Muscle of leg (tissue), 16 donors: ENCODE measurements at places on chromosomes 2 and 18. TPM values are rescaled to one million over a fixed set of nuclear protein-coding genes. Genes with fewer than 3 reads are reported as not detected.

GRCh38 chr2:4427083-4427482 lies 723.7 kb downstream of the DCDC2C start:
- H3K27me3 ChIP-seq = no peaks in the 10 kb centered on the region
- no peaks in the 10 kb centered on the region for H3K36me3 ChIP-seq
- DNase-seq = peak; percentile 7
- peaks cover 3% of the 10 kb centered on the region for H3K4me1 ChIP-seq

GRCh38 chr2:7952046-7952745 lies 729.7 kb upstream of the ID2 start:
- no peaks in the 10 kb centered on the region for H3K36me3 ChIP-seq
- H3K4me3 ChIP-seq = no peak overlapping the region
- no peak overlapping the region for H3K27ac ChIP-seq
- H3K4me1 ChIP-seq = peaks cover 4% of the 10 kb centered on the region
- H3K27me3 ChIP-seq = peaks cover 2% of the 10 kb centered on the region
- DNase-seq = no peak

GRCh38 chr2:160168878-160169277 lies 31.2 kb downstream of the ITGB6 start:
- H3K36me3 ChIP-seq = peaks cover 5% of the 10 kb centered on the region
- no peaks in the 10 kb centered on the region for H3K4me1 ChIP-seq
- no peak overlapping the region for H3K4me3 ChIP-seq
- H3K27me3 ChIP-seq = no peaks in the 10 kb centered on the region

DNA sequence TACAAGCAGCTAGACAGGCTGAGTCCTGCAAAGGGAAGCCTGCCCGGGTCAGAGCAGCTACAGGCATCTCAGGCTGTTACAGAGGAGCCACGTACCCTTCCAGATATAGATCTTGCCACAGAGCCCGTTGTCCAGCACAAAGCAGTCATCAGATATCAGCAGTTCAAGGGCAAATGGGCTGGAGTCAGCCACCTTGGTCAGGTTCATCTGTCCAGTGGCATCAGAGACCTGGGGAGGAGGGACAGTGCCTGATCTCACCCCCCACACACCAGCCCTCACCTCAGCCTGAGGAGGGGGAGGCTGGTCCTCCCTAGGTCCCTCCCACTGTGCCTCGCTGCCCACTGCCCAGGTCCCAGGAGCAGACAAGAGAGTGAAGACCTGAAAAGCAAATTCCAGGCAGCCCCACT lies 12.2 kb downstream of the CAPG start:
- no peaks in the 10 kb centered on the region for H3K27me3 ChIP-seq
- H3K27ac ChIP-seq = no peak overlapping the region
- peaks cover 10% of the 10 kb centered on the region for H3K36me3 ChIP-seq
- H3K4me1 ChIP-seq = peaks cover 7% of the 10 kb centered on the region

AQP4 gene
- 0.58 TPM for total RNA-seq

- H3K27ac ChIP-seq = peak overlapping the region; percentile 72
- peak overlapping the region; percentile 81 for H3K4me3 ChIP-seq
- H3K27me3 ChIP-seq = no peaks in the 10 kb centered on the region
- no peak for DNase-seq
- H3K4me1 ChIP-seq = peaks cover 24% of the 10 kb centered on the region
These were observed 15.8 kb downstream of the PTPN18 start for GRCh38 chr2:130371723-130372054.

- DNase-seq = no peak
- no peaks in the 10 kb centered on the region for H3K36me3 ChIP-seq
- peaks cover 5% of the 10 kb centered on the region for H3K4me1 ChIP-seq
- H3K4me3 ChIP-seq = no peak overlapping the region
- no peaks in the 10 kb centered on the region for H3K27me3 ChIP-seq
These were observed 30.0 kb upstream of the YWHAQ start for GRCh38 chr2:9660781-9661180.

GRCh38 chr2:36355890-36356297 lies 316 bp downstream of the CRIM1 start:
- H3K27me3 ChIP-seq = peaks cover 4% of the 10 kb centered on the region
- peaks cover 13% of the 10 kb centered on the region for H3K4me1 ChIP-seq
- peak overlapping the region; percentile 78 for H3K4me3 ChIP-seq

- H3K36me3 ChIP-seq = peaks cover 8% of the 10 kb centered on the region
- no peak overlapping the region for H3K27ac ChIP-seq
- H3K4me1 ChIP-seq = no peaks in the 10 kb centered on the region
- no peak for DNase-seq
- H3K27me3 ChIP-seq = no peaks in the 10 kb centered on the region
These were observed 24.6 kb downstream of the RTN4 start for GRCh38 chr2:55025627-55026026.

TCF23 gene
- total RNA-seq = 0.35 TPM

DNA sequence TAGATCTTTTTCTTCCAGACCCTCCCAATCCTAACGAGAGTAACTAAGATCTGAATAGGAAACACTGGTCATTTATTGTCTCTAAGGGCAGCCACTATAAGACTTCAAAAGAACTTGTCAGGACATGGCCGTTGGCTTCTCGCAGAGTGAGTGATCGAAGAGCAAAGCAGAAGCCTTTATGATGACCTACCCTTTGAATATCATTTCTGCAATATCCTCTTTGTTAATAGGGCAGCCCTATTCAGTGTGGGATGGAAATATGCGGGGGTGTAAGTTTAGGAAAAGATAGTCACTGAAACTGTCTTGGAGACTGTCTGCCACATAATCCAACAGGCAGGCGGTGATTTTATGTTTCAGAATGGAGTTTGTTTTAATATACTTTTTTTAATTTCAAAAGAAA lies 70.9 kb downstream of the FBXO36 start:
- no peaks in the 10 kb centered on the region for H3K27me3 ChIP-seq
- H3K4me3 ChIP-seq = no peak overlapping the region
- H3K4me1 ChIP-seq = no peaks in the 10 kb centered on the region
- H3K27ac ChIP-seq = no peak overlapping the region

GRCh38 chr2:36462311-36462935 lies 106.8 kb downstream of the CRIM1 start:
- H3K36me3 ChIP-seq = peaks cover 9% of the 10 kb centered on the region
- H3K27me3 ChIP-seq = no peaks in the 10 kb centered on the region
- H3K4me1 ChIP-seq = peaks cover under 1% of the 10 kb centered on the region
- DNase-seq = no peak
- no peak overlapping the region for H3K4me3 ChIP-seq

DNA sequence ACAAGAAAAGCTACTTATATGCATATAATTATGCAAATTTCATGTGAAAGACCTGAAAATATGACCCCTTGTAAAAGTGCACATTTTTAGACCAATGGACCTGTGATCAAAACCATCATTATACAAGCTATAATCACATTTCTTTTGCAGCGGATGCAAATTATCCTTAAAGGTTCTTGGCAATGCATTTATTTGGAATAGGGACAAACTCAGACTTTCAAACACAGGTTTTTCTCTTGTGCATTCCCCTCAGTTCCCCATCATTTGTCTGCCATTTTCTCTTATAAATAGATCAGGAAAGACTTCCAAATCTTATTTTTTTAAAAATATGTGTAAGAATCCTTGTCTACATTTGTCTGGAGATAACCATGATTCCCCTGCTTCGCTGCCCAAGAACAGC lies 954.2 kb upstream of the NRXN1 start:
- H3K27me3 ChIP-seq = no peaks in the 10 kb centered on the region
- no peaks in the 10 kb centered on the region for H3K4me1 ChIP-seq
- no peaks in the 10 kb centered on the region for H3K36me3 ChIP-seq
- no peak overlapping the region for H3K27ac ChIP-seq
- H3K4me3 ChIP-seq = no peak overlapping the region
- peak; percentile 55 for DNase-seq

THOC1 gene
- 43.0 TPM for total RNA-seq
